Fibroblast of skin of right biceps (primary cell): ENCODE measurements at places on chromosomes 11 and 22.

DNA sequence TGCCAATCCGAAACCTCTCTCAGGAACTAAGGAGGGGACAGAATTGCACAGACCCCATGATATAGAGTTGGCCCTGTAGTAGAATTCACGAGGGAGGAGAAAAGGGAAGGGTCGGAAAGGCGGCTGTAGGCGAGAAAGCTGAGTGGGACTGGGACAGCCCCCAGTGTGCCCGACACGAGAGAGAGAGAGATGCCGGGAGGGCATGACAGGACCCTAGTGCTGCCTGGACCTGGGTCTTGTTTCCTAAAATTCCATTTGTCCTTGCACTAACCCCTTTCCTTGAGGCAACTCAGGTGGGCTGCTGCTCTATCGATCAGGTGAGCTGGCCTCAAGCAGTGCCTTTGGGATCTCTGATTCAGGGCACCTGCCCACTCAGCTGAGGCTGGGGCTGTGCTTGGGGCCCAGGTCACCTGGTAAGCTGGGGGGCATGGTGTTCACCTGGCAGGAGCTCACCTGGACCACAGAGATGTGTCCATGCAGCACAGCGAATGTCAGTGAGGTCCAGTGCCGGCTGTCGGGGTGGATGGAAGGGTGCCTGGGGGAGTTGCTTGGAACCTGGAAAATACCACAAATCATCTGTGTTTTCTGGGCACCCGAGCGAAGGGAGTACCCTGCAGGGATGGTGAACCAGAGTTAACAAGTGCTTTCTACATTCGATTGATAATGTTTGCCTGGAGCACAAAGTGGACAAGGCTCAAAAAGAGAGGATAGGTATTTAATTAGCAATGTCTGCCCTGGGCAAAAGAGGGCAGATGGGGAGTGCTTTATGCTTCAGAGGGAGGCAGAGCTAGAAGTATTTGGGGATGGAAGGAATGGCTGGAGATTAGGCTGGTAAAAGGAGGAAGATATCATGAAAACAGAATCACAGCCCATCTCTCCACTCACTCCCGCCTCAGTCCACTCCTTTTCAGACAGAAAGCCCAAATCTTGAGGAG, 61.6 kb downstream of the NAT10 start:
- DNase-seq, result no peak

DNA sequence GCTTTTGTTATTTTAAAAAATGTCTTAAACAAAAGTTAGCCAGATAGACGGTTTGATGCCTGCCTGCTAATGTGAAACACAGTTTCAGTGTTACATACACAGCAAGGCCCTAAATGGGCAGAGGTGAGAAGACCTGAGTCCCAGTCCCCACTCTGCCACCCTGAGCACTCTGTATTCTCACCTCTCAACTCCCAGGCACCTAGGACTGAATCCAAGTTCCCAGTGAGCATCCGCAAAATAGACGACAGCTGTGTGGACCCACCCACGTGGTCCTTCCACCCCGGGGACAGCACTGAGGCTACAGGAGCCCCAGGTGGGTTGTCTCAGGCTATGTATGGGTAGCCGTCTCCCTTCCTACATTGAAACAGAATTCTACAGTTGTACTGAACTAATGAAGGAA, 111.5 kb downstream of the RPL27A start:
- no peak for DNase-seq

- DNase-seq, result no peak
These were observed 1.9 kb upstream of the MPZL2 start for GRCh38 chr11:118265954-118266353.

DNA sequence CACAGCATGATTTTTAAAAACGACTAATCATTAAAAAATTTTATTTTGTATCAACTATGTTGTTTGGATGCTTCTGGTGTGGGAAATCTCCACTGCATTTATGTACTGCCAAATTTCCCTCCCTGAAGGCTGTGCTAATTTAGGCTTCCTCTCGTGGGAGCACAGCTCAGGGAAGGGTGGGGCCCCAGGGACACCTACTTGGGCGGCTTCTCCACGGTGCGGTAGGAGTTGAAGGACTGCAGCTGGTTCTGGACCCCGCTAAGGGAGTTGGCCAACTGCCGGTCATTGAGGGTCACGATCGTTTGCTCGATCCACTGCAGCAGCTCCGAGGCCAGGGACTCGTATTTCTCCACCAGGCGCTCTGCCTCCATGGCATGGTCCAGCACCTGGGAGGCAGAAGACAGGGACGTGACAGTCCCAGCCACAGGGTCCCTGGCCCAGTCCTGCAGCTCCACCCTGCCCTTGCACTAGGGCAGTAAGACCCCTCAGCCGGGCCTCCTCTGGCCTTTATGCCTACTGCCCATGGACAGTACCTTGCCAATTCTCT, 18.6 kb downstream of the SPTBN2 start:
- no peak for DNase-seq

GRCh38 chr22:47205554-47205953, 443.1 kb downstream of the TBC1D22A start:
- DNase-seq, result no peak

- DNase-seq, result peak; percentile 65
These were observed 19.2 kb upstream of the PGM2L1 start for GRCh38 chr11:74417379-74417804.

DNA sequence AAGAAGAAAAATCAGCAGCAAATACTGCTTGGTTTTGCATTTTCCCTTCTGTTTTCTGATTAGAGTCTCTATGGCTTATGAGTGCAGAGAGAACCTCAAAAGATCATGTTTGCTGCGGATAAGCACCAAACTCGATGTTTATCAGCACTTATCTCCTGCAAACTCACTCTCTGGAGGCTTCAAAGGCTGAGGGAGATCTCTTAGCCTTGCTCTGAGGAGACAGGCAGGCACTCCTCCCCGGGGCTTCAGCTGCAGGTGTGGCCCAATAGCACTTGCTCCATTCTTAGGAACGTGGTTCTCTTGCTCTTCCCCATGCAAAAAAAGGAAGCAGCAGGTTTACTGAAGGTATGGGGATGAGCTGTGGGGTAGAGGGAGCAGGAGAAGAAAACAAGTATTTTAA, 45.1 kb downstream of the FLI1 start:
- DNase-seq, result no peak

- no peak for DNase-seq
These were observed 21.3 kb downstream of the KRTAP5-5 start for GRCh38 chr11:1650918-1651262.

DNA sequence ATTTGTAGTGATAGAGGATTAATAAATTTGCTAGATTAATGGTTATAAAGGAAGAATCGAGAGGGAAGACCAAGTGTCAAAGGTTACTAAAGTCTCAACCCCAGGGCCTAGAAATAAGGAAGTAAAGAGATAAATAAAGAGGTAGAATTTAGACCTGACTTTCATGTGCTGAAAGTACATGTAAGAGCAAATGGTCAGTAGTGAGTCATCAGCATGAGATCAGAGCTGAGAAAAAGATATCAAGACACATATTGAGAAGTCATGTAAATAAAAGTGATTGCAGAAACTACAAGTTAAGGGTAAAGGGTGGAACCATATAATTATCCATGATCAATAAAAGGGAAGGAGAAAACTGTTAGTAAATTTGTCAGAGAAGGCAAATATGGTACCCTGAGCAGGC, 1.4 kb upstream of the OR8B8 start:
- no peak for DNase-seq

- no peak for DNase-seq
These were observed 354.3 kb downstream of the BUD13 start for GRCh38 chr11:116418388-116419041.

- DNase-seq, result no peak
These were observed 233.4 kb upstream of the KIRREL3 start for GRCh38 chr11:127233998-127234397.

GRCh38 chr22:36010882-36011281, 17.7 kb downstream of the RBFOX2 start:
- DNase-seq, result peak; percentile 89

DNA sequence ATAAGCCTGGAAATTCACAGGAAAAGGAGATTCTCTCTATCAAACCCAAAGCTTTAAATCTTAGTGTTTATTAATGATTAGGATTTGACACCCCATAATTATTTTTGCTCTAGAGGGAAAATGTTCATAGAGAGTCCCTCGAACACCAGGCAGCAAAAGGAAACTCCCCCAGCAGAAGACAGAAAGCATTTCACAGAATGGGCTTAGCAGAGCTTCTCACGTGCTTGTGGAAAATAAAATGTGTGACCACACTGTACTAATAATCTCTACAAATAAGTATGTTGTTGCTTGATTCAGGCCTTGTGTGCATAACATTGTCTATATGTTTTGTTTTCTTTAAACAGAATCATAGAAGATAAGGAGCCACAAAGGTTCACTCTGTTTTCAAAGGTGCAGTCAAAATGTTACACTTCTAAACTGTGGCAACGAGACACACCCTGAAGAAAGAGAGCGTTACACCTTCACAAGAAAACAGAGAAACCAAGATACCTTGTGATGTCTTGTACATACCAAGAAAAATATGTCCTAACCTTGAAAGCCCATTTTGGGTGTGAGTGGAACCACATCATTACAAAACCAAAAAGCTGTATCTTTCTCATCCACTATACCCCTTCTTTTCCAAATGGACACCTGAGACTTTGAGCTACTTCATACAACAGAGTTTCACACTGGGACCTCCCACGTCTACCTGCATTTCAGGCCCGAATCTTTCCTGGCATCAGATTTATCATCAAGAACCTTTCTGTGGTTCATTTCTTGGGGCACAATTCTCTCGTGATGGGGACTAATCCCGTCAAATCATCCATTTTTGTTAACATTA, 282.5 kb downstream of the ETS1 start:
- DNase-seq, result no peak

DNA sequence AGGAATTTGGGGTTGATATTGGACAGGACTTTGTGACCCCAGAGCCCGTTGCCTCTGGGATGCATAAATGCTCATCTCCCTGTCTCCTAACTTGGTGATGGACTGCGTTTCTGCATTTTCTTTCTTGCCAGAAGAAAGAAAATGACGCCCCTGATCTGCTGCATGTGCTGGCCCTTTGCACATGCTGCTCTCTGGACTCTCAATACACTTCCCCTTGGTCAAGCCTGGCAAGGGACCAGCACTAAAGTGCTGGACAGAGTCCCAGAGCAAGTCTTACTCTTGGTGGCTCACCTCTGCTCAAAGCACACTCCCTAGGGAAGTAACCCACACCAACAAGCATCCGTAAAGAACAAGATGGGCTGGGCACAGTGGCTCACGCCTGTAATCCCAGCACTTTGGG, 40.7 kb downstream of the MYH9 start:
- DNase-seq, result no peak

DNA sequence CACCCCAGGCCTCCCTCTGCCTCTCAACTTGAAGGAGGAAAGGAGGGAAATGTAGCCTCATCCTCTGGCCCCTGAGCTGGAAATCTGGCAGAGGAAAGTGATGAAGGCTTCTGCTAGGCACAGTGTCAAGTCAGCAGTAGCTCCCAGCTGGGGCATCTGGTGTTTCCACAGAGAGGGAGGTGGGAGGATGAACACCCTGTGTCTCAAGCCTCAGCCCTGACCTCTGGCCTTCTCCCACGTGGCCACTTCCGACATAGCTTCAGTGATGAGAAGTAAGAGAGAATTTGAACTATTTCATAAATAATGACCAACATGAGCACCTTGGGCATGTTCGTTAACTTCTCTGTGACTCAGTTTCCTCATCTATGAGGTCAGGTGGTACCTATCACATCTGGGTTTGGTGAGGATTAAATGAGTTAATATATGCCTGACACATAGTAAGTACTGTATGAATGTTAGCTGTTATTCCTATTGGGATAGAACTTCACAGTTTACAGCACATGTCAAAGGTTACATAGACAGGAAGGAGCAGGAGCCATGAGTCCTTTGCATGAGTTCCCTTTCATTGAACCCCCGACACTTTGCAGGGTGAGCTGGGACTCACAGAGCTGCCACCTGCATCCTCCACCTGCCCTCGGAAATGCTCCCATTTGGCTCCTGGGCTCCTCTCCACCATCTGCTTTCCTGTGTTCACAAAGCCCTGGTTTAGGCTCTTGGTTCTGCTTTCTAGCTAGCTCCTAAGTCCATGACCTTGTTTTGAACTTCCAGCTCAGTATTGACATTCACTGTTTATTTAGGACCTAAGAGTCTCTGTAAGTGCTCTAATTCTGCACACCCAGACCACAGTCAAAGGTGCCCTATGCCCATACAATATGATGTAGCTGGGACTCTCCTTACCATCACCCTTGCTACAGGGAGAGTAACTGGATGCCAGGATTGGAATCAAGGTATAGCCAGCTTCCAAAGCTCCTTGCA, 61.7 kb downstream of the CSNK2A3 start:
- no peak for DNase-seq

- no peak for DNase-seq
These were observed 114.8 kb downstream of the SERGEF start for GRCh38 chr11:17898071-17898470.

DNA sequence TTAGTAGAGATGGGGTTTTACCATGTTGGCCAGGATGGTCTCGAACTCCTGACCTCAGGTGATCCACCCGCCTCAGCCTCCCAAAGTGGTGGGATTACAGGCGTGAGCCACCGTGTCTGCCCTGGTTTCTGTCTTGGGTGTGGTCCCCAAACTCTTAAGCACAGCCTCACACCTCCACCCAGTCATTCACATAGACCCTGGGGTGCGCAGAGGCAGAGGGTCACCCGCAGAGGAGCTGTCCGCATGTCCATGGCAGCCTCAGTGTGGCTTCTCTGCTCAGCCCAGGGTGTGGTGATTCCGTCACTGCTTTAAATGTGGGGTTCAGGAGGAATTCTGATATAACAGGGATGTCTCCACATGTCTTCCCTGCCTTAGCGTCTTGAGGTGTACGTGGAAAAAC, 48.5 kb upstream of the PRODH start:
- DNase-seq, result no peak

DNA sequence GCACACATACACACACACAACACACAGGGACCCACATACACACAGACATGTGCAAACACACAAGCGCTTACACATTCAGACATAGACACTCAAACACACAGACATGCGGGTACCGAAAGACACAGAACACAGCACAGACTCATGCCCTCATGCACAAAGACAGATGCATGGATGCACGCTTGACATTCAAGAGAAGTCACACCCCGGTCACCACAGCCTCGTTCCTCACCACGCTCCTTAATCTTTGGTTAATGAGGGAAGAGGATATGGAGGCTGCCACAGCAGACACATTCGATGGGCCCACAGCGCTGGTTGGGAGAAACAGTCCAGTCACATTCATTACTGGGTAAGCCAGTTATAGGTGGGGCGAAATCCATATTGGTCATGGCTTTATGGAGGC, 51.9 kb upstream of the EIF3D start:
- no peak for DNase-seq

- no peak for DNase-seq
These were observed 27.4 kb downstream of the PHF21B start for GRCh38 chr22:44982445-44982844.

GRCh38 chr22:35846804-35847203, 129.1 kb downstream of the APOL5 start:
- no peak for DNase-seq

GRCh38 chr11:78825591-78826020, 250.9 kb upstream of the NARS2 start:
- peak; percentile 49 for DNase-seq
